ENCODE measurements at places on chromosomes 13 and 19.

DNA sequence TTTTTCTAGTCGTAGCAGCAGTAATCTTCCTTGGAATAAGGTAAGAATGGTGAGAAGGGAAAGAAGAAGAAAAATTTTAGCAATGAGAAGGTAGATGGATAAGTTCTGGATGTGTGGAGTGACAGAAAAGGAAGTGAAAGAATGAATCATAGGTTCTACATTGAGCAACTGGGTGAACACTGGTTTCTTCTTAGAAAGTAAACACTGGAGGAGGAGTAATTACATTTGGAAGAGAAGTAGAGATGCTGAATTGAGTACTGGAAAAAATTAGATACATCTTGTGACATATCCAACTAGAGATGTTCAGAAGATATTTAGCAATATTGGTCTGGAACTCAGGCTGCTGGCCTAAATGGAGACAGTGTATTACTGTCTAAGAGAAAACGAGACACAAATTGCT lies 148.5 kb downstream of the GPC5 start:
- peak; percentile 15 for DNase-seq

GRCh38 chr19:16315825-16316505 lies 8.7 kb upstream of the KLF2 start:
- DNase-seq = peak; percentile 82

- DNase-seq = no peak
Measured at GRCh38 chr19:43789029-43789428, 8.3 kb upstream of the KCNN4 start.

DNA sequence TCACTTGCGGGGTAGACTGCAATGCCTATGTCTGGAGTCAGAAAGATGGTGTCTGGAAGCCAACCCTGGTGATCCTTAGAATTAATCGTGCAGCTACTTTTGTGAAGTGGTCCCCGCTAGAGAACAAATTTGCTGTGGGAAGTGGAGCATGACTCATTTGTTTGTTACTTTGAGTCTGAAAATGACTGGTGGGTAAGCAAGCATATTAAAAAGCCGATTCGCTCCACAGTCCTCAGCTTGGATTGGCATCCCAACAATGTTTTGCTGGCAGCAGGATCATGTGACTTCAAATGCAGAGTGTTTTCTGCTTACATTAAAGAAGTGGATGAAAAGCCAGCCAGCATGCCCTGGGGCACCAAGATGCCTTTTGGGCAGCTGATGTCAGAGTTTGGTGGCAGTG lies 9.5 kb upstream of the ERVV-1 start:
- DNase-seq = no peak

DNA sequence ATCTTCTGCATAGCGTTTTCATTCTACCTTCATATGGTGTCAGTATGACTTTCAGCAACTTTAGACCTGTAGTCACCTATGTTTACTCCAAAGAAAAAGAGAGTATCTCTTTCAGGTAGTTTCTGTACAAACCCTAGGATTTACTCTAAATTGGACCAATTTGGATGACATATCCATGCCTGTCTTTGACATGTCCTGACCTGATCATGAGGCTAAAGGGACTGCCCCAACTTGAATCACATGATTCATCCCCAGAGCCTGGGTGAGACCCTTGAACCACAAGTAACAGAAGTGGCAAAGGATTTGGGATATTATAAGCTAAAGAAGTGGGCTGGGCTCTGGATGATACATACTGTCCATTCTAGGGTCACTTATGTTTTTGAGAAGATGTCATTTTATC lies 124.5 kb upstream of the CSNK1A1L start:
- no peak for DNase-seq

GRCh38 chr19:13817018-13817614 lies 21.9 kb downstream of the ZSWIM4 start:
- DNase-seq = no peak

DNA sequence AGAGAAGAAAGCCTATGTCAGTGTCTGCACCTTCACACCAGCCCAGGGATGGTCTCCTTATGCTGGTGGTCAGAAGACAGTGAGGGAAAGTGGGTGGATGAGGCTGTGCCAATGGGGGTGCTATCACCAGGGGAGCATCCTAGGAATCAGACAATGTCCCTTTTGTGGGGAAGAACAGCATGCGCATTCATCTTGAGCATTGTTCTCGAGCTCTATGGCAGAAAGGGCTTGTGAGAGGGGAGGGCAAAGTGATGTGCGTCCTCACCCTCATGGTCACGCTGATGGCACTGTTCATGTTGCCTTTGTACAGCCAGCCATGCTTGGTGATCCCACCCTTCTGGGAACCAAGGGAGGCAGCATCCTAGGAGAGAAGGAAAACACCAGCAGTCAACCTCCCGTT lies 56.1 kb downstream of the DOCK9 start:
- no peak for DNase-seq

DNA sequence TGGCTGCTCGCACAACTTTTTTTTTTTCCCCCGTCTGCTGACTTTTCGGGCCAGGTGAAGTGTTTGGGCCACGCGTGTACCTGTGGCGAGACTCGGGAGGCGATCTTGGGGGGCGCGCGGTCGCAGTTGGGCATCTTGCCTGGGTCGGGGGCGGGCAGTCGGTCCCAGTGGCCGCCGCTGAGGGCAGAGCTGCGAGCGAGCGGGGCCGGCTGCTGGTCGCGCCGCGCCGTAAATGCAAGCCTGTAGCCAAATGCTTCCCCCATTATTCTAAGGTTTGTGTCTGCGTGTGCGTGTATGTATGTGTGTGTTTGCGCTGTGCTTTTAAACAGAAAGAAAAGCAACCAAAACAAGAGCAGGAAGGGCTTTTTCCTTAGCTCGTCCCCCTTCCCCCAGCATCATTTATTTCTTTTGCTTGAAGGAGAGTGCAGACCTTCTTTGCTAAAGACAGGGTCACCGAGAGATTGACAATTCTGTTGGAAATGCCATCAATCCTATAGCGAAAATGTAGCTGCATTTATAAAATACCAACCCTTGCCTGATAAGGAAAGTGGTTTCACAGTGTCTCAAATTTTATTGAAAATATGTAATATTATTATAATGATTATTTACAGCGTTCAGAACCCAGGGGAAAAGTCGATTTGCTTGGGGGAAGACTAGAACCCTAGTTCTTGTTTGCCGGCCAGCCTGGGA lies 143.2 kb upstream of the ZNF536 start:
- no peak for DNase-seq

GRCh38 chr19:55461974-55462626 lies 658 bp upstream of the ISOC2 start:
- DNase-seq = peak; percentile 31

DNA sequence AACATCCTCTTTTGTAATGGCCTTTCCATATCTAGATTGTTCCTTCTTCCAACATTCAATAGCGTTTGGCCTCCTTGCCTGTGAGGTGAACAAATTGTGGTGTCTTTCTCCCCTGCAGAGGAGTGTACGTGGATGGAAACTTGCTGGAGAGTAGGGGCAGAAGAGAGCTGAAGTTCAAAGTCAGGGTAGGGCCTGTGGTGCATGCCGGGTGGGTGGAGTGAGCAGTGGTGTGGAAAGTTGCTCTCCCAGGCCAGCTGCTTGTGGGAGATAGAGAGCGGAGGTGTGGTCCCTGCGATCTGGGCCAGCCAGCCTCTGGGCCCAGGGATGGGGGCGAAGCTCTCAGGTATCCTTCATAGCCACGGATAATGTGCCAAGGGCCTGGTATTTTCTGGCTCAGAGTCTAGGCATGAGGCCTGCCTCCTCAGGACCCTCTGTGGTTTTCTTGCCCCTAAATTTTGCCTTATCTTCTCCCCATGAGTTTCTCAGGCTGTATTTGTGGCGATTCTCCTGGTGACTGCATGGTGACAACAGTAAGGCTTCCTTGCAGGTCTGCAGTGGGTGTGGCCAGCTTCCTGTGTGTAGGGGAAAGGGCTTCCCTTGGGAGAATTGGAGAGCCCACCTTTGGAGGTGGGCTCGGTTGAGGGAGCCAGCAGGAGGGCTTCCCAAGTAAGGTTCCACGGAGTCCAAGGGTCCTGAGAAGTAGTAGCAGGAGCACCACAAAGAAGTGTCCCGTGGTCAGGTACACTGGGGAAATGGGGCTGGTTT lies 6.7 kb downstream of the RGCC start:
- no peak for DNase-seq

DNA sequence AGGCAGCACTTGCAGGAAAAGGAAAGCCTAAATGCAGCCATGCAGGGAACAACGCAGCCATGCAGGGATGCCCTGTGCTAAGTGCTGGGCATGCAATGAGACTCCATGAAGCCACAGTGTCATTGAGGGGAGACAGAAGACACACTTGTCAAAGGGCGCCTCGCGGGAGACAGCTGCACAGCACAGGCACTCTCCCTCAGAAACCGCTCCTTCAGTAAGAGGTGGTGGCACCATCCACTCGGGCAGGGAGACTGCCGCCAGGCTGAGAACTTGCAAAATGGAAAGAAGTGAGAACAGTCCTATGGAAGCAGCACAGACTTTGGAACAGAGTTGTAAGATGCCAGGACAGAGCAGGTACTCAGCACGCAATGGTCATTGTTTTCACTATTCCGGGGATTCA lies 51.1 kb downstream of the GGACT start:
- no peak for DNase-seq

DNA sequence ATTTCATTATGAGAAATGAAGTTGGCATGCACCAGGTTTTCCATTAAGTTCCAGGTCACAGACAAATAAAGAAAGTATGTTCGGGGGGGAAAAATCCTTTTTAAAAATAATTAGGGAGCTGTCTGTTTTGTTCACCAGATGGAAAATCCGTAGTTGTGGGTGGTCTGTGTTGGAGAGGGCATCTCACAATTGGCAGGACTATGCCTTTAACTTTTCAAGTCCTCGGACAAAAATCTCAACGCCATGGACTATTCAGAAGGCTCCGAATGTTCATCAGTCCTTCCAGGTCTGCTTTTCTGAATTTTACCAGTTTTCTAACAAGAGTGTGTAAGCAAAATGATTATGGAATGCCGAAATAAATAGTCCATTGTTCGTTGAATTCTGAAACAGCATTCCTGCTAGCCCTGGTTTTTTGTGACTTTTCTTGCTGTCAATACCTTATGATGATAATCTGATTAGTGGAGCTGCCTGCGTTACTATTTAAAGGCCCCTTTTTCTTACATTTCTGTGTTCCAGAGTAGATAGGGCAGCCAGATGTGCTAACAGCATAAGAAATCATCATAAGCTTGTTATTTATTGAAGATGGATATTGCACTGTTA lies 146.9 kb downstream of the TM9SF2 start:
- DNase-seq = no peak

DNA sequence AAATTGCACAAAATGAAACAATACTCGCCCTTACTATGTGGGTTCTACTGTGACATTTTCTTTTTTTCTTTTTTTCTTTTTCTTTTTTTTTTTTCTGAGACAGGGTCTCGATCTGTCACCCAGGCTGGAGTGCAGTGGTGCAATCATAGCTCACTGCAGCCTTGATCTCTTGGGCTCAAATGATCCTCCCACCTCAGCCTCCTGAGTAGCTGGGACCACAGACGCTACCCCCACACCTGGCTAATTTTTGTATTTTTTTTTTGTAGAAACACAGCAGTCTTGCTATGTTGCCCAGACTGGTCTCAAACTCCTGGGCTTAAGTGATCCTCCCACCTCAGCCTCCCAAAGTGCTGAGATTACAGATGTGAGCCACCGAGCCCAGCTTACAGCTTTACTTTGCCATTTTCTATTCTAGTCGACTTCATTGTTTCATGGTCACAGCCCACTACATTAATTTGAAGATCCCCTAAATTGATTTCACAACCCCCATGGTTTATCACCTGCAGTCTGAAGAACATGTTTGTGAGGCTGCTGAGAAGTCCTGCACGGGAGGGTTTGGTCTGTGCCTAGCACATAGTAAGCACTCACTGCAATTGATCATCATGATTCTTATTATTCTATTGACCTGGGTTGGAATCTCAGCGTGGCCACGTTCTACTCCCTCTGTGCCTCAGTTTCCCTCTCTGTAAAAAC lies 3.8 kb downstream of the BCL3 start:
- no peak for DNase-seq

DNA sequence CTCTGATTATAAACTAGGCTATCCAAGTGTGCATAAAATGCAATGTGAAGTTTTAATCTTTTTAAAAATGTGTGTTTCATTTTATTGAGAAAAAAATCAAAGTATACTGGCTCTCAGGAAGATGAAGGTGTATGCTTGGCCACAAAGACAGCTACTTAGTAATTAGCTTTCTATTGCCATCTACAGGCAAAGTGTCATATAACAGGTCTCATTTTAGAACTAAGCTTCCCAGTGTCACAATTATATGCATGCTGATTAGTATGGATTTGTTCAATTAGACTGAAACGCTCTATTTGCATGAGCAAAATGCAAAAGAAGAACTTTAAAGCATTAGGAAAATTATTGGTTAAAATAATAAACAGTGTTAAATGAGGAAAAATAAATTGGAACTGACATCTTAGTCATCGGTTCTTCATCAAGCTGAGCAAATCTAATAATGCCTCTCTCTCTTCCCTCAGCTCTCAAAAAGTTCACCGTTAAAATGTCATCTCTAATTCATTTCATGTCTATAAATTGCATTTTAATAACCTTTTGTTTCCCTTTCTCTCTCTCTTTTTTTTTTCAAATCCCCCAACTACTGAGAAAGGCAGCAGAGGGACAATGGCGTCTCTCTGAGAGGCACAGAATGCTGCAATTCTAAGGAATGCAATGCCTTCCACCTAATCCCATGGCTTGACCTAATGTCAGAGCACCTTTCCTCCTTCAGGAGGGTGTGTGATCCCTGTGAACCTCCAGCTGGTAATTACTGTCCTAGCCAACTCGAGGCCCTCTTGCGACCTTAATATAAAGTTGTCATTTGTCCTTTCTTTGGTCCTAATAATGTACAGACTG lies 313.1 kb upstream of the MAB21L1 start:
- DNase-seq = no peak

GRCh38 chr19:15869109-15869555 lies 28.7 kb downstream of the CYP4F2 start:
- DNase-seq = peak; percentile 21

DNA sequence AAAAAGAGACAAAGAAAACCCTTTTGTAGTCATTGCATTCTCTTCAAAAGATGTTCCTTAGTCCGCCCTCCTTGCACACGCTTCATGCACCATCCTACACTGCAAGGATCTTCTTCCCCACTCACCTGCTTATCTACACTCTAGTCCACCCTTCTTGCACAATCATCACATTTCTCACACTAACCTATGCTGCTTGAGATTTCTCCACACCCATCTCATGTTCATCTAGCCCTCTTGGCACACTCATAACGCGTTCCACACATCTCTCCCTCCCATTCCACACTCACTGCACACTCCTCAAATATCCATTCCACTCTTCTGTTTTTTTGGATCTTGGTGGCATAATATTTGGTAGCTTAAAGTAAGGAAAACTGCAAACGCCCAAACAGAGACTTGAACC lies 22.3 kb upstream of the HNRNPUL1 start:
- DNase-seq = no peak

DNA sequence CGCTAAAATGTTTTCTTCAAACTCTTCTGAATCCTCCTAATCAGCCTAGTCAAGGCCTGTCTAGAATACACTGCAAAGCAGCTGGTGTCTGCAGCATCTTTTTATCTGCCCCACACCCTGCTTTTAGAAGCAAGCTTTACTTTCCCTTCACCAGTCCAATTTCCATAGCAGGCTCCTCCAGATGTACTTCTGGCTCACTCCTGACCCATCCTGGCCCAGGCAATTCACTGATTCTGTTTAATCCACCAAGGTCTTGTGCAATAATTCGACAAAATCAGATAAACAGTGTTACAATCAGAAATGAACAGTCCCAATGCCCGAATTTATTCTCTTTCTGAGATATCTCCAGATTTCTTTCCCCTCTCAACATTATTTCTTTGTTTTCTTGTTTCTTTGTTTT lies 415.2 kb upstream of the SGCG start:
- no peak for DNase-seq

GRCh38 chr19:402786-403185 lies 6.2 kb downstream of the C2CD4C start:
- DNase-seq = no peak

All from CD14-positive monocyte (primary cell).